ENCODE measurements at places on chromosomes 2 and 18. TPM values are rescaled to one million over a fixed set of nuclear protein-coding genes. Genes with fewer than 3 reads are reported as not detected.

ALPI gene
- total RNA-seq: not detected

COLEC12 gene
- 4.0 TPM for total RNA-seq

TMEM17 gene
- total RNA-seq: 1.3 TPM

CDH20 gene
- total RNA-seq: 0.13 TPM

PPP1R1C gene
- 0.96 TPM for total RNA-seq

GALNT13 gene
- 0.78 TPM for total RNA-seq

NAT8 gene
- not detected for total RNA-seq

CENPO gene
- total RNA-seq: 23.8 TPM

LOXHD1 gene
- not detected for total RNA-seq

RGPD3 gene
- under 0.01 TPM for total RNA-seq

CCDC148 gene
- under 0.01 TPM for total RNA-seq

ZNF804A gene
- total RNA-seq: 4.2 TPM

HOXD12 gene
- not detected for total RNA-seq

UNC80 gene
- total RNA-seq: not detected

CRYBA2 gene
- total RNA-seq: not detected

IL37 gene
- total RNA-seq: not detected

AP1S3 gene
- 5.5 TPM for total RNA-seq

EVX2 gene
- total RNA-seq: not detected

TP53I3 gene
- total RNA-seq: 77.7 TPM

PJVK gene
- total RNA-seq: 2.9 TPM

MC5R gene
- total RNA-seq: not detected

FAM117B gene
- 2.6 TPM for total RNA-seq

PDE6D gene
- total RNA-seq: 20.4 TPM

ANKRD30B gene
- not detected for total RNA-seq

PDCD1 gene
- total RNA-seq: not detected

KIF1A gene
- total RNA-seq: 2.7 TPM

TMEM163 gene
- 0.13 TPM for total RNA-seq

All from epithelial cell of alveolus of lung (primary cell).